Activated CD4-positive, alpha-beta T cell treated with anti-CD3 and anti-CD28 coated beads for 4 hours (primary cell): ENCODE measurements at places on chromosomes 2 and 18.

GRCh38 chr2:111022633-111023032 is 98.1 kb upstream of the BCL2L11 start:
- no peak for DNase-seq

GRCh38 chr2:188303363-188304031 is 11.8 kb downstream of the GULP1 start:
- DNase-seq: no peak

DNA sequence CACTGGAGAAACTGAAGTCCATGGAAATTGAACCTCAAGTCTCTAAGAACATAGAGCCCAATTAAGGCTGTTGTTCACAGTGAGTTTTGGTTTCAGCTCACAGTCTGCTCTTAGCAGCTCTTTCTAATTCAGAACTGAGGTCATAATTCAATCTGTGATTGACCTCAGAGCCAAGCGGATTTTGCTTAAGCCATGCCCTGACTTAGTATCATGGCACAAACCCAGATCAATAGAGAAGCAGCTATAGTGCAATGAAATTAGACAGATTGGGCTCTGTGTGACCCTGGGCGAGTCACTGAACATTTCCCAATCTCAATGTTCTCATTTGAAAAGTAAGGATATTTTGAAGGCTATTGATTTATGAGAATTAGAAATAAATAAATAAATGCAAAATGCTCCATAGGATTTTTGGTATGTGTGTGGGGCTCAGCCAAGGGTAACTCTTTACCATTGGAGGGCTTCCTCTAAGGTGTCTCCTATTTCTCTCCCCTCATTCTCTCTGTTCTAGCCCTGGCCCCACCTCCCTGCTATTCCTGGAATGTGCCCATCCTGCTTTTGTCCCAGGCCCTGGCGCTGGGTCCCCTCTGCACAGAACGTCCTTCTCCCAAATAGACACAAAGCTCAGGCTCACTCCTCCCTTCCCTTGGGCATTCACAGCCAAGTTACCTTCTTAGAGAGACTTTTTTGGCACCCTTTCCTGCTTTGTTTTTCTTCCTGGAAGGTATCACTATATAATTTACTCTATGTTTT is 239.6 kb downstream of the LPIN1 start:
- no peak for DNase-seq

DNA sequence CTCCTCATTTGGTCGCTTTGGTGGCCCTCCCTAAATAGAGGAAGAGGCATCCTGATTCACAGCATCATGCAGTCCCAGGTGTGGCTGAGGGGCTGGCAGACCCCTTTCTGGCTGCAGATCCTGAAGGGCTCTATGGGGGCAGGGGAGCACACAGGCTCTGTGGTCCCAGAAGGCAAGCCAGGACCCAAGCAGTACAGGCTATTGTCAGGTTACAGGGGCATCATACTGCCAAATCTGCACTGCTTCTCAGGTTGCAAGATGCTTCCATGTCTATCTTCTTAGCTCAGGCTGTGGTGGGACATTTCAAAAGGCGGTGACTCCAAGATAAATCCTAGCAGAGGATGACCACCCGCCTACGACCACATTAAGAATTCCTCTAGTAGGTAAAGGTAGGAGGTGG is 54.3 kb downstream of the TTC32 start:
- no peak for DNase-seq

DNA sequence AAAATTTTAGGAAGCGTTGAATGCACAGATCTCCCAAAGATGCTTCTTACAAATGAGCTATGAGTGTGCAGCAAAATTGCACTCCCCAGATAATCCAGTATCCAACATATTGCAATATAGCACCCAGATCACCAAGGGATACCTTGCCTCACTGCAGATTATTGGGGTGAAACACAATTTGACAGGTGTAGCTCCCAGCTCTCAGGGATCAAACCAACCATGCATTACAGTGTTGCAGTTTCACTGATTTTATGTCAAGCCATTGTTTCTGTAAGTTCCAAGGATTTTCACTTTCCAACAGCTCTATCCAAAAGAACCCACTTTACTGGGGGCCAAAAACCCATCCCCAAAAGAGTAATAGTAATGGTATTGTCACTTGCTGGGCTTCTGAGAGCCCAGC is 10.8 kb upstream of the PRLH start:
- DNase-seq: no peak

- DNase-seq: no peak
Measured at GRCh38 chr2:26763019-26763418, 1.1 kb upstream of the SLC35F6 start.

- no peak for DNase-seq
Measured at GRCh38 chr18:45666520-45666919, 51.2 kb downstream of the SLC14A2 start.

DNA sequence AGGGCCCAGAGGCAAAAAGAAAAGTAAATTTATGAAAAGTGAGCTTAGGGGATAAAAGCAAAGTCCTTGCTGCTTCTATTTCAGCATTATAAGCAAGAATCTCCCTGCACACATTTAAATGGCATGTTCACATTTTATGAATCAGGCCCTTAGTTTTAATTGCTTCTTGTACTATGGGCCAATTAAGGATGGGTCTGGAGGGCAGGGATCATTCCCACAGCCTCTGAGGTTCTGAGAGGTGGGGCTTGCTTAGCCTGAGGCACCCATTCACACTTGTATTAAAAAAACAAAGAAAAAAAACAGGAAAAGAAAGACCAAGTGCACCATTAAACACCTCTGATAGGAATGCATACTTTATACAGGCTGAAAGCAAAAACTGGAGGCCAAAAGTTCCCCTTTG is 565.1 kb downstream of the BCL11A start:
- no peak for DNase-seq

GRCh38 chr18:28120828-28121515 is 56.0 kb downstream of the CDH2 start:
- DNase-seq: no peak

DNA sequence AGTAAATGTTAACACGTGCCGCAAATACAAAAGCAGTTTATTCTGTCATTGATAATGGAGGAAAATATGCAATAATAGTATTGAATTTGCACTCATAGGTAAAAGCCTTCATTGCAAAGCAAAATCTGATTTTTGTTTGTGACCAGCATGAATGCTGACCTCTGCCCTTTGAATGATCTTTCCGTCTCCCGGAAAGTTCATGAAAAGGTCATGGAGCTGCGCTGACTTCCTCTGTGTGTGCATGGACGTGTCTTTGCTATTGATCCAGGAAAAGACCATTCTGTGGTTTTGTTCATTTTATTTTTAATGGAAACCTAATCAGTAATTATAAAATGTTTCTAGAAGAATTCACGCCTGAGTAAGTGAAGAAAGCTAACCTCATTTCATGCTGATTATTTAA is 320.0 kb downstream of the MTX2 start:
- DNase-seq: no peak

DNA sequence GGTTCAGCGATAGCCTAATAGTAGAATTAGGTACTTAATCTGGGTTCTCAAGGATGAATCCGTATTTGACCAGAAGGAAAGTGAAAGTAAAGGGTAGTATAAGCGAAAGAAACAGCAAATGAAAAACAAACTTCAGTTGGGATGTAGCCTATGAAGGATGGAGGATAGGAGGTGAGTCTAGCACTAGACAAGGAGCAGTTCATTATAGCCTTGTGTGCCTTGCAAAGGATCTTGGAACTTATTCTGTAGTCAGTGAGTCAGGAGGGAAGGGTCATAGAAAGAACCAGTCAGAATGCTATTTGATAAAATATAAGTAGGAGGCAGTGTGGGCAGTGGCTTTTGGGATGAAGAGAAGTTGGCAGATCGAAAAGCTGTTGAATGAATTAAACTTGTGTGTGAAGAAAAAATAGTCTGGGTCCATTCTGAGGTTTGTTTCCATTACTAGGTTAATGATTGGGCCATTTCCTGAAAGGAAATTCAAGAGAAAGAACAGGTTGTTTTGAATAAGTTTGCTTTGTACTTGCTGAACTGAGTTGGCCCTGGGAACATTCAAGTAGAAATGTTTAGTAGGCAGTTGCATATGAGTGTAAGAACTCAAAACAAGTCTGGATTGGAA is 48.5 kb downstream of the ANKRD12 start:
- DNase-seq: no peak
